Stimulated activated CD4-positive, alpha-beta T cell treated with anti-CD3 and anti-CD28 coated beads, Interleukin-1b, Interleukin-23, amount 100 ng/mL, for 1 hour (primary cell): ENCODE measurements at places on chromosomes 5 and 9.

GRCh38 chr5:180330270-180330648 is 22.9 kb downstream of the GFPT2 start:
- no peak for DNase-seq

DNA sequence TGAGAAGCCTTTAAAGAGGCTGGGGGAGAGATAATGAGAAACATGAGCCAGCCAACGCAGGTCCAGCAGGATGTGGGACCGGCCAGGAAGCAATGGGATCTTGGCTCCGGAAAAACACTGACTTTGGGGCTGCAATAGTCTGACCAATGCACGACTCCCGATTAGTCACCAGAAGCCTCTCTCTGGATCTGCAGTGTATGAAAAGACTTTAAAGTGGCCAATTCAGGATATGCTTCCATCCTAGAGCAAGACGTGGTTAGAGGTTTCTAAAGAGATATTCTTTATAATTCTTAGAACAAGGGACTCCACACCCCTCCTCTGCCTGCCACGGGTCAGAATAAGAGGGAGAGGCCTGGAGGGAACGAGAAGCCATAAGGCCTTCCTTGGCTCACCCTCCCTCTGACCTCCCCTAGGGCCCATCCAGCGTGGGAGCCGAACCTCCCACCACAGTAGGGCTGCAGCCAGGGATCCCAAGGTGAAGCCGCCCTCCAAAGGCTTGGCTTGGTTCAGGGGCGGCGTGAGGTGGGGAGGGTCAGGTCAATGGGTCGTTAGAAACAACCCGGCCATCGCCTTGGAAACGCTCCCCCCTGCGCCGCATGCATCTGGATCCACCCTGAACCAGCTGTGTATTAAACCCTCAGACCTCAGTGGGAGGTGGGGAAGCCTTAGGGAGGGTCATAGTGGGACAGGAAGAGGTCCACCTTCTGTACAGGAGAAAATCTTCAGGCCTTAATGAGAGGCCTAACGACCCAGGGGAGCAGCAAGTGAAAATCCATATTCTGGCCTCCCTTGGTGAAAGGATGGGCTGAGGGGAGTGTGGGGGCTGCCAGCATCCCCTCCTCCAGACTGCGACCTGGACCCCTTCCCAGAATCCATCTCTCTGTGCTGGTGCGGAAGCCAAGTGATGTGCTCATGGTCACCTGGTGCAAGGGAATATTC is 11.1 kb downstream of the FGF1 start:
- no peak for DNase-seq

GRCh38 chr5:81838307-81838906 is 87.5 kb upstream of the SSBP2 start:
- no peak for DNase-seq

GRCh38 chr5:158786390-158786789 is 313.3 kb downstream of the EBF1 start:
- DNase-seq: no peak

GRCh38 chr5:138875946-138876345 is 811 bp upstream of the LRRTM2 start:
- DNase-seq: no peak

DNA sequence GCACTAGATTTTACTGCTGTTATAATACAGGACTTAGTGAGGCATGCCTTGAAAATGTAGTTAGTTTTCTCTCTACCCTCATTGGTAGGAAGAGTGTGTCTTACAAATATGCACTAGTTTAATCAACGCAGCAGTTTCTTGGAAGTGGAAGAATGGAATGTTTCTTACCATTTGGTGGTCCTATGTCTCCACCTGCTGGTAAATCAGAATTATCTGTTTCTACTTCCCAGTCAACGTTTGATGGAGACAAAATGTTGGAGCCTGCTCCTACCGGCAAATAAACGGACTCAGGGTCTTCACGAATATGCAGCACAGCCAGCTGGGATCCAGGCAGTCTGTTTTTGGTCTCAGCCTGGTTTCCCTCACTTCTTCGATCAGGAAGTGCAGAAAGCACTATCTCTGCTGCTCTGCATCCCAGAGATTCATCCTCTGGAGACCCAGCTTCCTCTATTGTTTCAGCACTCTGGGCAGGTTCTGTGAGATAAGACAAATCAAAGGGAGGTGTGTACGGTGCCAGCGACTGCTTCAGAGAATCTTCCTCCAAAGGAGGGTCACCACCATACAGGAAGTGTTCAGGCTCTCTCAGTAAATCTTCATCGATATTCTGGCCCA is 59.5 kb upstream of the PCA3 start:
- DNase-seq: no peak

GRCh38 chr5:178373711-178374110 is 141.1 kb upstream of the PHYKPL start:
- no peak for DNase-seq
